ENCODE measurements at places on chromosomes 7 and 10.

- no peak for DNase-seq
These were observed 732.9 kb upstream of the LRRN3 start for GRCh38 chr7:110358028-110358427.

- DNase-seq: no peak
These were observed 80.2 kb upstream of the PPP2R2D start for GRCh38 chr10:131820626-131821025.

DNA sequence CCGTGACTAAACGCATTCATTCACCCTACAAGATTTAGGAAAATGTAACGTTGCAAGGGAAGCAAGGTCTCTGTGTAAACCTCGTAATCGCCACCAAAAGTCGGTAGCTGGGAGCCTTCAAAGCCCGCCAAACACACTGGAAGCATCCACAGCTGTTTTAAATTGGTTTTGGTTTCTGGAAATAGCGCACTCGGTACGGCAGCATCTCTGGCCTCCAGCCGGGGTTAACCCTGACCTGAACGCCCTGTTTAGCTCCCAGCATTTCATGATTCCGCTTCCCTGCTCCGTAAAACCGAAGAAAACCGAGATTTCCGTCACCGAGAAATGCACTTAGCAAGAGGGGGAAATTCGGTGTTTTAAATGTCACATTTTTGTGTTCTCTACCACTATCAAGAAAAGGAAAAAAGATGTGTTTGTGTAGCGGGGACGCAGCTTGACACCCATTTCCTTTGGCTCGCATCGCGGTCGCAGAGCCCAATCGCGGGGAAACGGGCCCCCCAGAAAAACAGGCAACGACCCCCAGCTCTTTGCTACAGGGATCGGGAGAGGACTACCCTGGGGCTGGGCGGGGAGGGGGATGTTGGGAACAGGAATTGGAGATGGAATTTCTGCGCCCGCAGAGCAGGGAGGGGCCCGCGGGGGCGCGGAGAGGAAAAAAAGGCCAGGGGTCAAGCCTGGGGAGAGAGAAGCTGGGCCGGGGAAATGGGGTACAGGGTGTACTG is 646 bp downstream of the SGCE start:
- DNase-seq: peak; percentile 49

- no peak for DNase-seq
These were observed 1187.9 kb downstream of the XPNPEP1 start for GRCh38 chr10:108735380-108735779.

DNA sequence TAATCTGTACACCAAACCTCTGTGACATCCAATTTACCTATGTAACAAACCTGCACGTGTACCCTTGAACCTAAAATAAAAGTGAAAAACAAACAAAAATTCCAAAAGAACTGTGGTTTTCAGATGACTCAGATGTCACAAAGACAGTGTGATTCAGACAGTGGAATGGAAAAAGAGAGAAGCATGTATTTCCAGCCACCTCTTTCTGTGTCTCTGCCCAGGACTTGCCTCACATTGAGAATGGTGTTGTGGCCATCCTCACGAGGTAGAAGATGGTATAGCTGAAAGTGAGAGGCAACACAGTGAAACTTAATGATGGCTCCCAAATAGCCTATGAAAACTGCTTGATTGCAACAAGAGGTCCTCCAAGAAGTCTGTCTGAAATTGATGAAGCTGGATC is 78.0 kb downstream of the ARL5B start:
- no peak for DNase-seq

DNA sequence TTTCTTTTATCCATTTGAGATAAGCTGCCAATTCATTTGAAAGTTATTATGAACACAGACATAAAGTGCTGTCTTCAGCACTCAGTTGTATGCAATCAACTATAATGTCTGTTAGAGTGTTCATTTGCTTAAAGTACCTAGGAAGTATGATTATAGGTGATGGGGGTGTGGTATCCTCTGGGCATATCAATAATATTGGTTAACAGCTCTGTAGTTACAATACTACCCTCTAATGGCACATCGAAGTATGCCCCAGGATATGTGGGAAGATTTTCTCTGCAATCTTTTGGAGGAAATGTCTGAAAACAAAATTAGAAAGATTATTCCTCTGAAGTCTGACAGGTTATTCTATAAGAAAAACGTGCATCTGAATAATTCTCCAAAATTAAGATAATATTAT is 429.7 kb downstream of the ARL4A start:
- DNase-seq: peak; percentile 40

DNA sequence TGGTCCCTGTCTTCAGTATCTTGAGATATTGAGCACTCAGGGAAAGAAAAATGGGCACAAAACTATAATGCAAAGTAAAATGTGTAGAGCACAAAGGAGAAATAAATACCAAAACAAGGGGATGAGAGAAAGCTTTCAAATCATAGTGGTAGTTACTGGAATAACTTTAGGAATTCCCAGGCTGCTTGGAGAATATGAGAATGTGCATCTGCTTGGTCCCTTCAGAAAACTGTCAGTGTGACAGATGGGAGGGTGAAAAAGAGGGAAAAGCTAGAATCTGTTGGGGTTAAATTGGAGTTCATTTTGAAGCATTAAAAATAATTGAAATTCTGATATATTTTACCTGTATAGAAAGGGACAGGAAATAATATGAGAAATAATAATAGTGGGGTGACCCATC is 15.3 kb downstream of the ST7 start:
- DNase-seq: no peak

DNA sequence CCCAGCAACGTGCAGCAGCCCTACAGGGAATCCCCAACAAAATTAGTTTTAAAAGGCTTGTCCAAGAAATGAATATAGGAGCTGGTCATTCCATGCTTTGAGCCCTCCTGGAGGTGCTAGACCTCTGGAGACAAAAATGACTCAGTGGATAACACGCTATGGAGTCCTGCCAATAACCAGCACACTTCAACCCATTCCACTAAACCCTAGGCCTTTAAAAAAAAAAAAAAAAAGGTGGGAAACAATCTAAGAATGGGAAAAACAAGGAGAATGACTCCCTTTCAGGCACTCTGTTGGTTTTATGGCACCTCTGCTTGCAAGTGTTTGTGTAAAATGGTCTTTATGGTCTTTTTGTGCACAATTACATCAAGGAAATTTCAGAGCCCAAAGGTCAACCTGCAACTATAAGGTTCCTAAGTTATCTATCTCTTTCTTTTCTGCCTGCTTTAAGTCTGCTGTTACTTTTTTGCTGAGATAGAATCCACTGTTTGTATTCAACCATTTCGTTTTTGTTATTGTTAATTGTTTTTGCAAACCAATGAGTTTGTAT is 21.3 kb downstream of the AVL9 start:
- no peak for DNase-seq

- DNase-seq: no peak
These were observed 10.3 kb downstream of the ADRB1 start for GRCh38 chr10:114053946-114054345.

- no peak for DNase-seq
These were observed 8.2 kb upstream of the NPFFR1 start for GRCh38 chr10:70292004-70292403.

DNA sequence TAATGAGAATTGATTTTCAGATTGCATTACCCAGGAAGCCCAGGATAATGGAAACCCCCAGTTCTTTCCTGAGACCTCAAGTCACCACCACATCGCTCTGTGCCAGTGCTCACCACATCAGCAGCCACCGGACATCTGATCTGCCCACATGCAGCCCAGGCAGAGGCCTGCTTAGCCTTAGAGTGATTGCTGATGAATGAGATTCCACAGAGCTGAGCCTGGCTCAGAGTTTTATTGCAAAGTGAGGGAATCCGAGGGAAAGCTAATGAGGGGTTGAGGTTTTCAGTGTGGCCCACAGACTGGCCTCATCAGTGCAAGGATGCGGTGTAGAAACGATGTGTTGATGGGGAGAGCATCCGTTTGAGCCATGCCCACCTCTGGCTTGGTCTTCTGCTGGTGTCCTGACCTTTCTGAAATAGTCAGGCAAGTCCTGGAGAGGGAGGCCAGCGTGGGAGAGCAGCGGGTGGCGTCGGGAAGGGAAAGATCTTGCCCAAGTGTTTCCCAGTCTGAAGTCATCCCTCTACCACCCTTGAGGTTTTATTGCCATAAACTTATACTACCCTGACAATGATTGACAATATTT is 120.3 kb downstream of the ITIH5 start:
- no peak for DNase-seq

DNA sequence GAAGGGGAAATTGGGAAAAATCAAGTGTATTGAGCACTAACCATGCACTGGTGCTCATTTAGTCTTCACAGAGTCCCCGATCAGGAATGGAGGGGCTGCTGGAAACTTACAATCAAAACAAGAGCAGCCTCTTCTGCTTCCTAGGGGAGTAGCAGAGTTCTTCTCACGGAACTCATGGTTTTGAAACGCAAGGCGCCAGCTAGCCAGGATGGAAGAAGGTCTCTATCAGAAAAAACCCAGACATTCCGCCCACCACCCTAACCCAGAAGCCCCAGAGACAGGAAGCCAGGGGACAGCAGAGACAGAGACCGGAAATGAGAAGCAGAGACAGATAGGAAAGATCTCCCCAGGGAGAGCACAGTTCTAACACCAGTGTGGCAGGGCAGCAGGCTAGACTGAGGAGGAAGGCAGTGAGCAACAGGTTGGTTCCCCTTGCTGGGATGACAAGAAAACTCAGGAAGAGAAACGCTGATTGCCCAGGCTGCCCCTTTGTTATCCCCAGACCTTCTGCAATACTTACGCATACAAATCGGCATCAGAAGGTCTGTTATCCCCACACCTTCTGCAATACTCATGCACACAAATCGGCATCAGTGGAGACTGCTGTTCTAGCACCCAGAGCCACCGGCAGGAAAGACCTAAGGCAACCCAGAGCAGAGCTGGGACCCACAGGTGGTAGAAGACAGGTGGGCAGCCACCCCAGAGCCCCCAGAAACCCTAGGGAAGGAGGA is 99.2 kb downstream of the CPXM2 start:
- no peak for DNase-seq

GRCh38 chr10:63712717-63713115 is 191.5 kb downstream of the REEP3 start:
- DNase-seq: no peak

- DNase-seq: no peak
These were observed 244.8 kb downstream of the BICC1 start for GRCh38 chr10:58757352-58758065.

DNA sequence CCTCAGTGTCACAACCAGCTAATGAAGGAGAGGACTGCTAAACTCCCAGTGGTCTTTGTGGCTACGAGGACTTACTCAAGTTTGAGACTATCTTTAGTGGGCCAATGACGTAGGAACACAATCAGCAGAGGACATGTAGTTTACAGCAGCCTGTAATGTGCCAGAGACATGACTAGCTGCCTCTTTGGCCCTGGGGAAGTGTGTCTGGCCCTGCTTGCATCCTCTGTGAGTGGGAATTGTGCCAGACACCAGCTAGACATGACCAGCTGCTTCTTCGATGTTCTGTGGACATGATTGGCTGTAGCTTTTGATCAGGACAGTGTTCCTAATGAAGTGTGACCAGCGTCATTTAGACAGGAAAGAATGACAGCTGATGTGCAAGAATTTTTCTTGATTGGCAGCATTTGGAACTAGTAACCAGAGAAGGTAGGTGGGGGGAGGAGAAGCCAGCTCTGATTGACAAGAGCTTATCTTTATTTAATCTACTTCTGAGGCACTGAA is 141.7 kb downstream of the AUTS2 start:
- DNase-seq: peak; percentile 26

DNA sequence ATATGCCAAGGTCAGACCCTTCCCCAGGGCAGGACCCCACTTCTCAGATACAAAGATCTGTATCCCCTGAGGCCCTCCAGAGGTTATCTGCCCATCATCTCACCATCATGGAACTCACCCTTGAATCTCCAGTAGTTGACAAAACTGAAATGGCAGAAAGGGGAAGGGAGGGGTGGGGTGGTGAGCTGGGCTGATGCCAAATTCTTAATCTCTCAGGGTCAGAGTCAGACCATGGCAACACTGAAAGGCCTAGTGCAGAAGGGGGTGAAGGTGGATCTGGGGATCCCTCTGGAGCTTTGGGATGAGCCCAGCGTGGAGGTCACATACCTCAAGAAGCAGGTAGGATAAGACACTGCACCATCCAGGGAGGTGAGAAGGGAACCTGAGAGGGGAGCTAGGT is 3.1 kb downstream of the CNPY4 start:
- DNase-seq: no peak

GRCh38 chr10:49287689-49288340 is 11.2 kb upstream of the C10orf71 start:
- no peak for DNase-seq

GRCh38 chr10:25382029-25382810 is 207.4 kb downstream of the GPR158 start:
- no peak for DNase-seq

- no peak for DNase-seq
These were observed 88.7 kb upstream of the ZNF438 start for GRCh38 chr10:31120392-31120791.

- DNase-seq: peak; percentile 18
These were observed 134.7 kb downstream of the TMEM178B start for GRCh38 chr7:141208539-141208938.

- no peak for DNase-seq
These were observed 640.4 kb downstream of the LRMDA start for GRCh38 chr10:76071653-76072365.

DNA sequence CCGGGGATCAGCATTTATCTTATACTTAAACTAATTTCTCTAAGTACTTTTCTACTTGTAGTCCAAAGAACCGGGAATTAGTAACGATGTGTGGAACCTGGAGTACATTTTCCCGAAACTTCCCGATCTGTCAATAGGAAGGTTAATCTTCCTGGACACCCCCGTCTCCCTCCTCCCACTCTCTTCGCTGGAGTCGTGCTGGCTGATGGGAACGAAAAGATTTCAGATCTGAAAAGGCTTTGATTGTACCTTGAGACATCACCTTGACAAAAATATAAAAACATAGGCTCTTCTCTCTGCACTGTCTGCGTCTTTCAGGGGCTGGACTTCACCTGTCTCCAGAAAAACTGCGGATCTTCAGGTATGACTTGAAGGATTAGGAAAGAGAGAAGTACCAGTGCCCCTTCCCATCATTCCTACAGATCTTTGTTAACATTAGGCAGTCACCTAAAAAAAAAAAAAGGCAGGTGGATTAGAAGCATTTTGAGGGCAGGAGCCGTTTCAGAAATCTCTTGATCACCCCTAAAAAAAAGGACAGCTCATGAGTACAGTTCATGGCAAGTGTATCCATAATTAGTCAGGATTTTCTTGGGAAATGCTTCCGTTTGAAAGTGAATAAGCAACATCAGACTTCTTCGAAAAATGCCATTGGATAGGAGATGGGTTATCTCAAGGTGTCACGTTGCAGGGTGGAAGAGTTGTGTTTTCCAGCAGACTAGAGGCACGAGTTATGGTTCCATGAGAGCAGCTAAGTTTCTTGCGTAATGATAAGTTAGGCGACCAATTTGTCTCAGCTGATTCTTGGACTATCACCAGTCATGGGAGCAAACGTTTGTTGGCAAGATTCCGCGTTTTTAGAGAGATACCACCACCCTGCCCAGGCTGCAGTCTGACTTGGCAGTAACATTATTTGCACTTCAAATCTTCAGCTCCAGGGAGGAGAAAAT is 7.8 kb upstream of the BAMBI start:
- no peak for DNase-seq

DNA sequence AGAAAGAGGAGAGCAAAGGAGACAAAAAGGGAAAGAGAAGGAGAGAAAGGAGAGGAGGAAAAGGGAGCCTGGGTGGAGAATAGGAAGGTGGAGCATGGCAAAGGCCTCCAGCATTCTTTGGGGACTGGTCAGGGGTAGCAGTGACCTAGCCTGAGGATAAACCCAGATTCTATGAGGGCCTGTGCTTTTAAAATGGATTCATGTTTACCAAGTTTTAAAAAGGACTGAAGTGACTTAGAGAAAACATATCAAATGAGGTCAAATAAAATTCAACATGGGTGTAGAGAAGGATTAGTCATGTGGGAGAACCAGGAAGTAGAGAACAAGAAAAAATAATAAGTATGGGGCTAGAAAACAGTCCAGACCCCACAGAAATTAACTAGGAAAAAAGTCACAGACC is 20.7 kb downstream of the CREB3L2 start:
- DNase-seq: no peak

Data from NCI-H2081 (cell line).